ENCODE measurements at places on chromosomes 4 and X.

DNA sequence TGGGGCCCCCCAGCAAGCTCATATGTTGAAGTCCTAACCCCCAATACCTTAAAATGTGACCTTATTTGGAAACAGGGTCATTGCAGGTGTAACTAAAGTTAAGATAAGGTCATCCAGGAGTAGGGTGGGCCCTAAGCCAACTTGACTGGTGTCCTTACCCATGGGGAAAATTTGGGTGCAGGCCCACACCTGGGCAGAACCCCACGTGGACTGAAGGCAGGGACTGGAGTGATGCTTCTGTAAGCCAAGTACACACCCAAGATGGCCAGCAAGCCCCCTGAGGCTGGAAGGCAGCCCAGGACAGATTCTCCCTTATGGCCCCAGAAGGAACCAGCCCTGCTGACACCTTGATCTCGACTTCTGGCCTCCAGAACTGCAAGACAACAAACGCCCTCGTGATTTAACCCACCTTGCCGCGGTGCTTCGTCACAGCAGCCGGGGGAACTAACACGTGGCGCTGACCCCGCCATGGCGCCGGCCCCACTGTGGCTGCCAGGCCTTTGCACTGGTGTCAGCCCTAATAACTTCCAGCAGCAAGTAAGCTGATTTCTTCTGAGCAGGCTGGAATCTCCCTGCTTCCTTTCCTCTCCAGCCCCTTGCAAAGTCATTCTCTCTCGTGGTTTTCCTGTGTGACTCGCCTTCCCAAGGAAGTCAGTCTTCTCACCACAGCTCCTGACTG, 23.2 kb upstream of the MXD4 start:
- H3K36me3 ChIP-seq: no peaks in the 10 kb centered on the region
- no peak overlapping the region for H3K27ac ChIP-seq
- no peaks in the 10 kb centered on the region for H3K4me1 ChIP-seq
- H3K4me3 ChIP-seq: no peak overlapping the region

DNA sequence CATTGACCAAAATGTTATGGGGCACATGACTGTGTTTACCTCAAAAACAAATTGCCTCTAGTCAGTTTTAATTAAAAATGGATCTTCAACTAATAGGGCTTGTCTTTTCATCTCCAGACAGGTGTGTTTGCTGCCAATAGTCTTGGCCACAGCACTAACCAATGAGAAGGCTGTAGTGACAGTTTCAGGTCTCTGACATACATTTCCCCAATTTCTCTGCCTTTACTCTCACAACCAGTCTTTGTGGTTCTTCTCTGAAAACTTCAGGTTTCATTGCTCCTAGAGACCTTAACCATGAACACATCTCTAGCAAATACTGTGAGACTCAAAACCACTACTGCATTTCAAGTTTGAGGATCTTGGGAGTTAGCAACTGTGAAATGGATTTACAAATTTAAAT, 3.5 kb upstream of the EDNRA start:
- H3K36me3 ChIP-seq: no peaks in the 10 kb centered on the region
- DNase-seq: no peak
- no peak overlapping the region for H3K27ac ChIP-seq
- H3K4me1 ChIP-seq: peaks cover 4% of the 10 kb centered on the region
- no peak overlapping the region for H3K4me3 ChIP-seq
- peaks cover 30% of the 10 kb centered on the region for H3K27me3 ChIP-seq

DNA sequence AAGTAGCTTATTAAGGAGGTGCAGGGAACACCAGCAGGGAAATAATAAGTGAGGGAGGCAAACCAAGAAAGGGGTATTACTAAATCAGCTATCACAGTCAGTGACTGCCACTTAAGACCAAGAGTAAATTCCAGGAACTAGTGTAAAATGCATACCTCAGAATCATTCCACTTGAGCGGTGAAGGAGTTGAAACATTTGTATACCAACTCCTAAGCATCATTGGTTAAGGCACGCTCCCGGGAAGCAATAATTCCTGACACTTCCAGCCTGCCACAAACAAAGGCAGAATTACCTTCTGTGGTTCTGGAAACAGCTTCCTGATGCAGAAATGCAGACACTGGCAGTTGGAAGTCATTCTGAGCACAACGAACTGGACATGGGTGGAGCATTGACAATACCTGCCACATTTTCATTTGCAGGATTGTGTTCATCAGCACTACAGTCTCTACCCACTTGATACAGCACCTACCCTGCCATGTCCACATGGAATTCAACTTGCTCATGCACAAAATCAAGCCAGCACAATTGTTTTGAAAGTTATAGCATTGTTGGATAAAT, 82.1 kb downstream of the PPP1R2C start:
- no peaks in the 10 kb centered on the region for H3K36me3 ChIP-seq
- no peak overlapping the region for H3K4me3 ChIP-seq
- H3K4me1 ChIP-seq: no peaks in the 10 kb centered on the region
- no peak for DNase-seq
- H3K27ac ChIP-seq: no peak overlapping the region

GRCh38 chrX:140764401-140764919, 54.9 kb downstream of the LINC00632 start:
- DNase-seq: peak; percentile 64
- peaks cover 18% of the 10 kb centered on the region for H3K4me1 ChIP-seq
- peaks cover 11% of the 10 kb centered on the region for H3K27me3 ChIP-seq
- H3K36me3 ChIP-seq: no peaks in the 10 kb centered on the region

DNA sequence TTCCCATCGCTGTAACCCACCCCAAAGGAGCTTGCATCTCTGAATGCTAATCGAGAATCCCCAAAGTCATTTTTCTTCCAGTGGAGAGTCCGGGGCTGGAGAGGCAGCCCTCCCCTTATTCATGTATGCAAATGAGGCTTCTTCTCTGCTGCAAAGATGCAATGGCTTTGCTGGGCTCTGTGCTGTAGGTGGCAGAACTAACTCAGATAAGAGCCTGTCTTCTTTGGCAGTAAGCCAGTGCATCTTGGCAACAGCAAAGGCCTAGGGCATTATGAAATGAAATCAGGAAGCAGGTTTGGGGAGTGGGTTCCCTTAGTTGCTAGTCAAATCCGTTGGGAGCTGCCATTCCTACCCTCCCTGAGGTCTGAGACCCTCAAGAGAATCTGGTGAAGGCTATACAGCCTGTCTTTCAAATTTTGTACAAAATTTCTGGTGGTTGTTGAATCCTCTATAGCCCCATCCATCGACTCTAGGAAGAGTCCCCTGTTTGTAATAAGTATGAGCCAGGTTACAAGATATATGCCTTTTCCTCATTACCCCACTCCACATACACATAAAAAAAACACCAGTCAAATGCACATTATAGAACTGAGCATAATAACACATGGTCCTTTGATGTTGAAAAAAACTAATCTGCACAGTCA, 290.6 kb upstream of the TAPT1 start:
- DNase-seq: peak; percentile 51
- no peak overlapping the region for H3K27ac ChIP-seq
- no peaks in the 10 kb centered on the region for H3K27me3 ChIP-seq
- no peak overlapping the region for H3K4me3 ChIP-seq
- no peaks in the 10 kb centered on the region for H3K36me3 ChIP-seq
- H3K4me1 ChIP-seq: peaks cover 5% of the 10 kb centered on the region

DNA sequence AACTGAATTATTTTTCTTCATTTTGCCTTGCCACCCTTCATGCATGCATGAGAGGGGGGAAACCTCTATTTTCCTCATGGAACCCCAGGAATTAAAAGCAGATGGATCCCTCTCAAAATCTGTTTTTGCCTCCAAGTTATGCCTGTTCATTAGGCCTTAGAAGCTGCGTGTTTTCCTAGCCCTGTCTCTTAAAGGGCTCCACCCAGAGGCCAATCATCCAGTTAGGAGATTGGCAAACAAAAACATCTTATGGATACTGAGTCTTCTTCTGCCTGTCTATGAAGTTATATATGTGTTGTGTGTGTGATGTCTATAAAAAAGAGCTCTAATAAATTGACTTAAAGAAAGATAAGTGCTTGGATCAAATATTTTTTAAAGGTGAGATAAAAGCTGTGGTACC, 142.9 kb downstream of the ANAPC10 start:
- H3K27ac ChIP-seq: no peak overlapping the region
- H3K4me1 ChIP-seq: no peaks in the 10 kb centered on the region
- H3K4me3 ChIP-seq: no peak overlapping the region
- DNase-seq: no peak

GRCh38 chr4:152974468-152975379, 38.6 kb downstream of the FHDC1 start:
- no peaks in the 10 kb centered on the region for H3K4me1 ChIP-seq
- DNase-seq: no peak
- H3K36me3 ChIP-seq: peaks cover 22% of the 10 kb centered on the region
- no peak overlapping the region for H3K27ac ChIP-seq
- no peak overlapping the region for H3K4me3 ChIP-seq

DNA sequence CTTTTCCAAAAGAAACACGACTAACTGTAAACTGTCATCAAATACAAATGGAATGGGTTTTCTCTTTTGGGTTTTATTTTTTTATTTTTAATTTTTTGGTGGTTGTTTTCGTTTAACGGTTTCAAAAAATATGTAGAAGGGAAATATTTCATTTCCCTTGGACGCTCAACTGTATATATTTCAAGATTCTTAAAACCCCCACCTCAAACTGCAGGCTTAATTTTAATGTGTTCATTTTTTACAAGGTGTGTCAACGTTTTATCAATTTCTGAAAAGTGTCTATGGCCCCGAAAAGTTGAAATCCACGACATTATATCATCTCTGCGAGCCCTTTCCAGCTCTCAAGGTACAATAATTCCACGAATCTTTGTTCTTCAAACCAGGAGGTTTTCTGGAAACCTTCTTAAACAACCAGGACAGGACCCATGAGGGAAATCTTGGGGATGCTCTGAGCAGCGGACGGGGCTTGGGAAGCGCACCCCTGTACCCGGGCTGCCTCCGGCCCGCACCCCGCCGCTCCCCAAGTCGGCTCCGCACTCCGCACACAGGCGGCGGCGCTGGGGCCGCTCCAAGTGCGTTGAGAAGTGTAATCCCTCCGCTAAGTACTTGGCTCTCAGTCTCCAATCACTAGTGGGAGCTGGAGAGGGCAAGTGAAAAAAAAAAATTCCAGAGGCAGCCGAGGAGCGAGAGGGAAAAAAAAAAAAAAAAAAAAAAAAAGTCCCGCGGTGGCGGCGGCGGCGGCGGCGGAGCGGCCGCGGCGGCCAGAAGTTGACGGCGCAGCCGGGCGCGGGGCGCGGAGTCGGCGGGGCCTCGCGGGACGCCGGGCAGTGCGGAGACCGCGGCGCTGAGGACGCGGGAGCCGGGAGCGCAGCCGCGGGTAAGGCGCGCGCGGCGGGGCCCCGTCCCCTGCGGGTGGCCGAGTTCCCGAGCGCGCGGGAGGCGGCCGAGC, at the start of gene BMPR1B:
BMPR1B (plus strand) TSS at position 764 of the 949 bp plus-strand sequence. CDS start 346,470 bp downstream, outside the sequence.
- H3K27me3 ChIP-seq: peaks cover 62% of the 10 kb centered on the region
- H3K4me1 ChIP-seq: peaks cover 13% of the 10 kb centered on the region
- no peak within 1 kb of the TSS for H3K27ac ChIP-seq

DNA sequence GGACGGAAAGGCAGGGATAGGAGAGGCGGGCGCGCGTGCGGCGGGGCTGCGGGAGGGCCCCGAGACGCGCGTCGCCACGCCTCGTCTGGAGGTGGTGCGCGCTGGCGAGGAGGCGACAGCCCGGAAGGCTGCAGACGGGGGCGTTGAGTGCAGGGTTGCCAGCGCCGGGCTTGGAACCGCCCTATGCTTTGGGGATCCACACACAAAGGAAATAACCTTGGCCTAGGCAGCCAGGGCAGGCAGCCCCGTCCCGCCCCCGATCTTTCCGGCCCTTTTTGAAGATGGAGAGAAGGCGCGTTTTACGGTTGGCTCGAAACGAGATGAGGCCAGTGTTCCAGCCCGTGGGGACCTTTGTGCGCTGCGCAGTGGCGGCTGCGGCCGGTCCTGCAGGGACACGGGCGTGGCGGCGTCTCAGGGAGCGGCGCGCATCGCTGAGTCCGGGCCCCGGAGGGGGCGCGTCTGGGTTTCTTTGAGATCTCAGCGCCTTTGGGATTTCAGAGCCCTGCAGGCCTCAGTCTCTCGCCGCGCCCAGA, 50.8 kb upstream of the TRIM2 start:
- peaks cover 75% of the 10 kb centered on the region for H3K27me3 ChIP-seq
- H3K36me3 ChIP-seq: no peaks in the 10 kb centered on the region
- peaks cover 33% of the 10 kb centered on the region for H3K4me1 ChIP-seq
- H3K27ac ChIP-seq: no peak overlapping the region
- DNase-seq: peak; percentile 82
- peak overlapping the region; percentile 75 for H3K4me3 ChIP-seq

GRCh38 chrX:109878236-109878635, 124.7 kb upstream of the TMEM164 start:
- H3K4me3 ChIP-seq: no peak overlapping the region
- DNase-seq: no peak
- no peak overlapping the region for H3K27ac ChIP-seq
- no peaks in the 10 kb centered on the region for H3K27me3 ChIP-seq

DNA sequence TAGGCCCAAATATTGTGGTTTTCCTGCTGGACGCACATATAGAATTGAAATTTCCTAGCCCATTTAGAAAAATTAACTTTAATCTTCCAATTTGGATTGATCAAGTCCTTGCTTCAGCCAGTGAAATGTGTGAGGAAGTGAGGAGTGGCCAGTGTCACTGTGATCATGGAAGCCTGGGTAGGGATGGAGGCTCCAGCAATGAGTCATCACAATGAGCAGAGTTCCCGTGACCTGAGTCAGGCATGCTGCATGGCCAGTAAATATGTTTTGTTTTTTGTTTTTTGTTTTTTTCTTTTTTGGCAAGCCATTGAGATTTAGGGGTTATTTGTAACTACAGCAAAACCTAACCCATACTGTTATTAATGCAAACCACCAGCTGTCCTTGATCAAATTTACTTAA, 52.1 kb downstream of the IDS start:
- DNase-seq: no peak
- no peaks in the 10 kb centered on the region for H3K27me3 ChIP-seq
- no peaks in the 10 kb centered on the region for H3K36me3 ChIP-seq
- H3K4me1 ChIP-seq: no peaks in the 10 kb centered on the region

DNA sequence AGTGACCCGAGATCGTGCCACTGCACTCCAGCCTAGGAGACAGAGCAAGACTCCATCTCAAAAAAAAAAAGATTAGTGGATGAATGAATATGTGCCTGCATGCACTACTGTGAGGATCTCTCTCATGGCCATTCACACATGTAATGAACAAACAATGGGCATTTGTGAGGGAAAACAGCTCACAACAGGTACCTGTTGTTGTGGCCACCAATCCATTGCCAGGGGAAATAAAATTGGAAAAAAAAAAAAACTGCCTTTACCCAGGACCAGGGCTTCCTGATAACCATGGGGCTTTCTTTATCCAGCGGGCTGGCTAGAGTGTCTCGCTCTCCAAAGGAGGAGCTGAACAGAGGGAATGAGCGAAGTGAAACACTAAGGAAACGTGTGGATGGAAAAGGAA, 7.4 kb downstream of the SCD5 start:
- peaks cover 9% of the 10 kb centered on the region for H3K4me1 ChIP-seq
- H3K36me3 ChIP-seq: no peaks in the 10 kb centered on the region
- no peak overlapping the region for H3K27ac ChIP-seq
- peaks cover 100% of the 10 kb centered on the region for H3K27me3 ChIP-seq
- no peak overlapping the region for H3K4me3 ChIP-seq

DNA sequence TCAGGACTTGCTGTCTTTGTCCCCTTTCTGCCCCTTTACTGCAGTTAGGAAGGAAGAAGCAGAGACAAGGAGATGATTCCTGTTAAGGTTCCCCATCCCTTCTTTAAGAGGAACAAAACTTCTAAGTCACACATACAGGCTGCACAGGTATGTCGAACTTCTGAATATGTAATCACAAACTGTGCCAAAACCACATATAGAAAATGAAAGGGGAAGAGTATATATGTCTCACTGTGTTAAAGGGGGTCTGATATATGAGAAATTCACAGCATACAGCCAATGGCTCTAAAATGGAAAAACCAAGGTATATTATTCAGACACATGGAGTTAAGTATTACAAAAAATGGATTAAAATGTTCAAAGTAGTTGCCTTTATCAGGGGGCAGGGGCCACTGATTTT, 11.7 kb downstream of the CFAP97 start:
- no peaks in the 10 kb centered on the region for H3K36me3 ChIP-seq
- no peaks in the 10 kb centered on the region for H3K27me3 ChIP-seq
- peaks cover 7% of the 10 kb centered on the region for H3K4me1 ChIP-seq
- no peak for DNase-seq
